SW 1271 (cell line): ENCODE measurements at places on chromosomes 3 and 15.

GRCh38 chr3:189739378-189739777 is 108.2 kb downstream of the TP63 start:
- DNase-seq, result no peak

DNA sequence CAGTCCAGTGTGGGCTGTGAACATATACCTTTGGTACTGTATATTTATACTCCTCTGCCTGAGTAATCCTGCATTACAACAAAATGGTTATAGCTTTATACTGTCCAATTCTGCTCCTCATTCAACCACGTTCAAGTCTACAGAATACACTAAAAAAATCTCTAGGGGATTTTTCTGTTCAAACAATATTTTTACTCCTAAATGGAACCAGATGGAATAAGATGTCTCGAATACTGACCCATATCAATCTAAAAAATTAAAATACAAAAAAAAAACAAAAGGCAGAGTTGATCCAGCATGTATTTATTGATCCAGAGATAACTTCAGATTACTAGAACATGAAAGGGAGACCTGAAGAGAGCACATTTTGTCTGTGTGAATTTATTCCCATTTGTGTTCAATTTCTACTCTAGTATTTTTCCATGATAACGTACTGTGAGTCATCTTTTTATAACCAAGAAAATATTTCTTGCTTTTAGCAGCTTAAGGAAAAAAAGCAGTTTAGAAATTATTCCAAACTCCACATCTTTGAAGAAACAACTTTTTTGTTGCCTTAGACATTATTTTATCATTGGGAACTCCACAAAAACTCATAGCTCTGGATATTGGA is 910.7 kb downstream of the TBL1XR1 start:
- no peak for DNase-seq

DNA sequence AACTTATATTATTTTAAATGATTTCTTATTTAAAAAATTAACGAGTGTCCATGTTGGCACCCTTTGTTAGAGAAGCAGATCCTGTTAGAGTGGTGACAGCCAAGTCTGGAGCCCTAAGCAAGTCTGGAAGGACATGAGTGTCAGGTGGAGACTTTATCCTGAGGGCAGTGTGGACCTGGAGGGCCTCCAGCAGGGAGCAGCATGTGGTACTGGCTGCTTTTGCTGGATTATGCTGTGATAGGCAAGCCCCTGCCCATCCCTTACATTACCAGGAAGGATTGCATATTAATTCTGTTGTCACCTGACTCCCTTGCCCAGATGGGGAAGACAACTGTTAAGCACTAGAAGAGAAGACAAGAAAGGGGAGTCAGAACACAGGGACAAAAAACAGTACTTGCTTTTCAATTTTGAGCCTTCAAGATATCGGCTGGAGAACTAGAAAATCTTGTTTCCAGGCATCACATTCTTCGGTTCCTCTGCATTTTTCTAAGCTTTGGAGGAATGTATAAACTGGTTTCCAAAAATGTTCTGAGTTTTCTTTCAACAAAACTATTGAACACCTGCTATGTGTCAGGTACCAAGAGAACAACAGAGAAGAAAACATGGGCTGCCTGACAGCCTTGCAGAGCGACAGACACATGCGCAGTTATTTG is 22.7 kb downstream of the ZNF860 start:
- DNase-seq, result no peak

DNA sequence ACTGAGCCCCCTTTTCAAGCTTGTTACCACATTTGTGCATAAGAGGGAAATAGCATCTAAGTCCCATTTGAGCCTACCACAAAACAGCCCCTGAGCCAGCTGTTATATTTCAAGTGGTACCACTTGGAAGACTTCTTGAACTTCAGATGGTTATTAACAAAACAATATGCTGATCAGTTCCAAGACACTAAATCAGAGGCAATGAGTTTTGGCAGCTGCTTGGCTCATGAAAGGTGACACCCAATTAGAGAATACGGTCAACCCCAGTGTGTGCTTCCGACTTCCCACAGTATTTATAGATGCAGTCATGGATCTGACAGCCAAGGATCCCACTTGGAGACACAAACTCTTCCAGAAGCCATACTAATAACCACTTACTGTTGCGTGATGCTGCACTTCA is 469.6 kb upstream of the PPP2R3A start:
- DNase-seq, result no peak

DNA sequence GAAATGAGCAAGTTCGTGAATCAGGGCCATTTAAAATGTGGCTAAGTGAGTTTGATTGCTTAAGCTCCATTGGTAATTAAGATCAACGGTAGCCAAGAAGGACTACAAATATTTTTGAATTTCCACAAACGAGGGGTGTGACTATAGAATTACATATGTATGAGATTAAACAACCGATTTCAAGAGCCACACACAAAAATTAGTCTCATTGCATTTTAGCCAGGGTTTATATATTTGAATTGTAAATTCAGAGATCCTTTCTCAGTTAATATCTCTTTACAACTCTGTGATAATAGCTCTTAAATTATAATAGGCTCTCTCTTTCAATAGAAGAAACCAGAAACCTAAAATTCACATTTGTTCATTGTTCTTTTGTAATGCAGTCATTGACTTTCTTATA is 325.6 kb upstream of the ICE2 start:
- DNase-seq, result no peak

- no peak for DNase-seq
These were observed 607 bp downstream of the MRPL47 start for GRCh38 chr3:179603831-179604230.

- DNase-seq, result no peak
These were observed 225.1 kb upstream of the CNTN3 start for GRCh38 chr3:74839566-74839965.

- no peak for DNase-seq
These were observed 396.8 kb upstream of the RASGRP1 start for GRCh38 chr15:38961456-38961855.

GRCh38 chr3:133983576-133984560 is 45.9 kb downstream of the SLCO2A1 start:
- DNase-seq, result no peak

DNA sequence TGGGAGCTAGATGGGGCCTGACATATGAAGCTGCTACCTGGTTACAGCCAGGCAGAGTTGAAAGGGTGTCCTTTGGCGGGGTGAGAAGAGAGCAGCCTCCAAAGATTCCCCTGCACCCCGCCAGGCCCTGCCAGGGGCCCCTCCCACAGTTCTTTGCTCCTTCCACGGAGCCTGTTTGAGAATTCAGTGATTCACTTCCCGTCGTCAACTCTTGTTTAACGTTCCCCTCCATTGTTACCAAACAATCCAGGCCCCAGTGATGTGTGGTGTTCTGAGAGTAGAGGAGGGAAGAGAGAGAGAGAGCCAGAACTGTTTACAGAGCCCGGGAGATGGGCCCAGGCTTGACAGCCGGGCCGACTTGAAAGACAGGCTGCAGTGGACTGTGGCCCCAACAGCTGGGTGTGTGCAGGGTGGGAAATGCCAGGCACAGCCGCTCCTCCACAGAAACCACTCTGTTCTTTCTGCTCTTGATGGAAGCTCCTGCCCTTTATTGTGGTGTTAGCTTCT is 81.5 kb downstream of the SMAD3 start:
- peak; percentile 85 for DNase-seq
